ENCODE measurements at places on chromosomes 11 and 22. TPM values are rescaled to one million over a fixed set of nuclear protein-coding genes. Genes with fewer than 3 reads are reported as not detected.

The CDC42EP1 gene
- total RNA-seq: 106 TPM

The OR51I1 gene
- not detected for total RNA-seq

The RIMBP3B gene
- total RNA-seq: 0.16 TPM

The ZBTB16 gene
- 0.36 TPM for total RNA-seq

The PHLDB1 gene
- total RNA-seq: 194 TPM

The SMCO4 gene
- total RNA-seq: 29.3 TPM

The DTX4 gene
- total RNA-seq: 16.1 TPM

The SLC22A12 gene
- not detected for total RNA-seq

The UCP2 gene
- total RNA-seq: 83.0 TPM

The PAX6 gene
- total RNA-seq: 3.9 TPM

The GVQW3 gene
- 2.0 TPM for total RNA-seq

The PRG3 gene
- not detected for total RNA-seq

The LIF gene
- 63.3 TPM for total RNA-seq

The LARGE1 gene
- 92.6 TPM for total RNA-seq

The CERK gene
- 23.2 TPM for total RNA-seq

The CHRDL2 gene
- not detected for total RNA-seq

The NRGN gene
- 1.7 TPM for total RNA-seq

The TTC28 gene
- total RNA-seq: 23.2 TPM

All from astrocyte (in vitro differentiated cells and primary cell).